ENCODE measurements at places on chromosomes 6 and 20.

- peak; percentile 33 for DNase-seq
Measured at GRCh38 chr6:144195671-144196270, 45.5 kb downstream of the STX11 start.

GRCh38 chr20:57231951-57232428 lies 34.5 kb downstream of the BMP7 start:
- DNase-seq = no peak

GRCh38 chr6:99810942-99811620 lies 182.9 kb downstream of the MCHR2 start:
- DNase-seq = no peak

- no peak for DNase-seq
Measured at GRCh38 chr20:53247468-53248103, 275.4 kb downstream of the TSHZ2 start.

DNA sequence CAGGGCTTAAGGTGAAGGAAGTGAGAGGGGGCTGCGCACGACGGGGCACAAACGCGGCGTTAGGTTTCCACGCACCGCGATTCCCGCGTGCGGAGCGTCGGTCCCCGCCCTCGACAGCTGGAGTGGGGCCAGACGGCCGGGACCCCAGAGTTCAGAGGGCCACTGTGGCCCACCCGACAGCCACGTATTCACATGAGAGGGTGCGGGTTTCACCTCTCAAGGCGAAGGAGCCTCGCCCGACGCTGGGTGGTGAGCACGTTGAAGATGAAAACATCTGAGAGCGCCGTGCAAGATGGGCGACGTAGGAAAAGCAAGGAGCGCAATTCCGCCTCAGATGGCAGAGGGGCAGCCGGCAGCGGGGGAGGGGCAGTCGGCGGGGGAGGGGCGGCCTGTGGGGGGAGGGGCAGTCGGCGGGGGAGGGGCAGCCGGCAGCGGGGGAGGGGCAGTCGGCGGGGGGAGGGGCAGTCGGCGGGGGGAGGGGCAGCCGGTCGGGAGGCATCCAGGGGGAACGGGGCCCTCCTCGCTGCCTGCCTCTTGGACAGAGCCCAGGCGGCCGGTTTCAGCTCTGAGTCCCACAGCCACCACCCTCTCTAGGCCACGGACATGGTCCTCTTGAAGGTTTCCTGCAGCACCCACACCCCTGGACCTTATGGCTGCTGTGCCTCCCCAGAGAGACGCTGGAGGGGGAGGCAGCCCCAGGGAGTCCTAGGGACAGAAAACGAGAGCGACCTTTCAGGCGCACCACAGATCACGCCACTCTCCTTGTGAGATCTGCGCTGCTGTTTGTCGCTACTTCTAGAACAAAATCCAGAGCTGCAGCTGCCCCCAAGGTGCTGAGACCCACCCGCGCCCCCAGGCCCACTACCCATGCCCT lies 113.7 kb downstream of the DLL1 start:
- DNase-seq = no peak

- DNase-seq = no peak
Measured at GRCh38 chr20:36063916-36064657, 90.5 kb upstream of the EPB41L1 start.

GRCh38 chr6:100808638-100809275 lies 72.4 kb downstream of the ASCC3 start:
- DNase-seq = peak; percentile 19

GRCh38 chr20:37764333-37764935 lies 70.6 kb downstream of the CTNNBL1 start:
- DNase-seq = no peak

DNA sequence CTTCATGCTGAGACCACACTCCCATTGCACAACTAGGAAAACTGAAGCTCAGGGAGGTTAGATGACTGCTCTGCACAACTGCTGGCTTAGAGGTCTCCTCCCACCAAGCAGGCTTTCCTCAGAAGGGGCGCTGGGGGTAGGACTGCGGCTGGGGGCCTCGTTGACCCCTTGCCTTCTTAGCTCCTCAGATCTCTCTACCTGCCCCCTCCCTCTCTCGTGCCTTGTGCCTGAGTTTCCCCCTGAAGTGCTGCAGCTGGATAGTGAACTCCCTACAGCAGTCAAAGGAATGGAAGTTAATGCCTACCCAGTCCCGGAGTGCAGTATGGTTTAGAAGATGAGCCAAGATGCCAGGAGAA lies 149.8 kb downstream of the GRM4 start:
- peak; percentile 12 for DNase-seq

- DNase-seq = no peak
Measured at GRCh38 chr6:74434171-74434570, 738.2 kb downstream of the CD109 start.

DNA sequence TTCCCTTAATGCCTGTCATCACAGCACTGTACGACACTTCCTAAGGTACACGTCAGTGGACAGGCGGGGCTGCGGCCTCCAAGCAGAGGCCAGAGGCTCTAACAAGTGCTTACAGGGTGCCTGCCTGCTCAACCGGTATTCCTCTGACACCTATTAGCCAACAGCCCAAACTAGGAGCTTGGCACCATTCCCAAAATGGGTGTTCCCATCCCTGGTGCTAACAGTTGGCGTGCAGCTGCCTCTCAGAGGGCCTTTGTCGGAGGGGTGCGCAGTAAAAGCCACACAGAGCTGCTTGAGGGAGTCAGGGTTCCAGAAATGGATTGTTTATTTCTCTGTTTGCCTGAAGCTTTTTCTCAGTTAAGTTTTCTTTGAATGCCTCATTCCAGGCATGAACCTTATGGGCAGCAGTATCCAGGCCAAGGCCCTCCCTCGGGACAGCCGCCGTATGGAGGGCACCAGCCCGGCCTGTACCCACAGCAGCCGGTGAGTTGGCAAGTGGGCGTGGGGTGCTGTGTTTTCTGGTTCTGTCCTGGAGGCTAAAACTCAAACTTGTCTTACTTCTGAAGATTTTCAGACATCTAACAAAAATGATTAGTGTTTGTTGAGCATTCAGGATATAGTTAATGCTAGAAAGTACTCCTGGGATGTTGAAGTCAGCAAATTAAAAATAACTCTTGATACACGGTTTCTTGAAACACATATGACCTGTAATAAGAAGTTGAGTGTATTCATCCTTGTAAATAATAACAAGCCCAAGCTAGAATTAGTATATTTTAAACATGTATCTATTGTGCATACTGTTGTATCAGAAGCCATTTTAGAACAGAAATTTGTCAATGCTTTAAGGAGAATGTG lies 124.7 kb downstream of the TMEM242 start:
- DNase-seq = peak; percentile 24

GRCh38 chr6:124943658-124944057 lies 18.6 kb upstream of the RNF217 start:
- no peak for DNase-seq

DNA sequence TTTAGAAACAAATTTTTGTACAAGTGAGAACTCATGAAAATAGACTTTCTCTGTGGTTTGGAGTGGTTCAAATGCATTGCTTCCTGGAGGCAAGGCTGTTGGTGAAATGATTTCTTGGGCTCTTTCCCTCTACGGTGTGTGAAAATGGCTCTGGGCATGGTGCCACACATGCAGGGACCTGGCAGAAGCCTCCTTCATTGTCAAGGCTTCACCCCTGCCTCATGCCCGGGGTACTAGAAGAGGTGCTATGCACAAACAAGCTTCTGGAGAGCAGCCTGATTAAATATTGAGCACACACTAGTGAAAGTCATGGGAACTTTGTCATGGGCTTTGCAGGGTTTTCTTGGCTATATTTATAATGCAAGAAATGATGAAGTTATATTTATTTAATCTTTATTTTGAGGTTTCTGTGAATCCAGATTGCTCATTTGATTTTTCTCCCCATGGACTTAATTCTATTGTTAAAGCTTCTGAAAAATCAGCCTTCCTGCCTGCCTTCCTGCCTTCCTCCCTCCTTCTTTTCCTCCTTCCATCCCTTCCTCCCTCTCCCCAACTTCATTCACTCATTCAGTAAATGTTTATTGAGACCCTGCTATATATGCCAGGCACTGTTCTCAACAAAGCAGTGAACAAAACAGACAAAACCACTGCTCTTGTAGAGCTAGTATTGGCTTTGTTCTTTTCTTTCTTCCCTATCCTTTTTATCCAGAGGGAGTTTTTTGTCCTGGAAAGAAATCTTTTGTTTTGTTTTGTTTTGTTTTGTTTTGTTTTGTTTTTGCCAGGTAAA lies 21.0 kb downstream of the C6orf89 start:
- no peak for DNase-seq

- peak; percentile 56 for DNase-seq
Measured at GRCh38 chr6:6654599-6655575, 66.4 kb downstream of the LY86 start.

- no peak for DNase-seq
Measured at GRCh38 chr6:18471232-18471964, 84.2 kb downstream of the RNF144B start.

DNA sequence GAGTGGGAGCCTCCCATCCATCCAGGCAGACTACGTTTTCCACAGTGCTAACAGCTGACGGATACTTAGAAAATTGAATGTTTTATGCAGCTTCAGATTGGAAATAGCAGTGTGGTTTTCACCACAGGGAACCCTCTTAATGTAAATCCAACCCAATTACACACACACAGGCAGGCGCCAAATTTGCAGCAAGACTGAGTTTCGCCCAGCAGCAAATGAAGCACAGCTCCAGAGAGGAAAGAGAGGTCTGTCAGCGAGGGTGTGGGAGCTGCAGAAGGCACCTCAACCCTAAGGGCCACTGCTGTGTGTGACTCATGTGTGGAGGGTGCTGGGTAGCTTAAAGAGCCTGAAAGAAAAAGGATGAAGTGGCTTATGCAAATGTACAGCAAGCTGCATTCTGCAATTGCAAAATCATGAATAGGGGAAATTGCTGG lies 365.7 kb downstream of the MAFB start:
- DNase-seq = no peak

DNA sequence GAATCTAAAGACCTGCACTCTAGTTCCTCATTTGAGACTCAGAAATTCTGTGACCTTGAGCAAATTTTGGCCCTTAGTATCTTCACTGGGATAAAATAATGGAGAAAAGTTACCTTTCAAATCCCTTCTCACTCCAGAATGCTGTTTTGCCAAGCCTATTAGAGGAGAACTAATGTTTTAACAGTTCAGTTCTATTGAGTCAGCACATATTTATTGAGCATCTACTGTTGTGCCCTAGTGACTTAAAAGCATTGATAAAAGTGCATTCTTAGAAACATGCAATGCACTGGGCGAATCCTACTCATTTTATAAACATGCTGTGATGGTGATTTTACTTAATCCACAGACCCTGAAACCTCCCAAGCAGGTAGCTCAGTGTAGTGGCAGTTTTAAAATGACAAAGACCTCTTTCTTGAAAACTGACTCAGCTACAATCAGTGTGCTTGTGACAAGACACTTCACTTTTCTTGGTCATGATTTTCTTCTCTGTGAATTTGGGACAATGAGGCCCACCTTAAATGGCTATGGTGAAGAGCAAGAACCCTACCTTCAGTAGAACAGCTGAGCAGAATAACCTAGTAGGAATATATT lies 312.0 kb downstream of the ALDH8A1 start:
- no peak for DNase-seq

DNA sequence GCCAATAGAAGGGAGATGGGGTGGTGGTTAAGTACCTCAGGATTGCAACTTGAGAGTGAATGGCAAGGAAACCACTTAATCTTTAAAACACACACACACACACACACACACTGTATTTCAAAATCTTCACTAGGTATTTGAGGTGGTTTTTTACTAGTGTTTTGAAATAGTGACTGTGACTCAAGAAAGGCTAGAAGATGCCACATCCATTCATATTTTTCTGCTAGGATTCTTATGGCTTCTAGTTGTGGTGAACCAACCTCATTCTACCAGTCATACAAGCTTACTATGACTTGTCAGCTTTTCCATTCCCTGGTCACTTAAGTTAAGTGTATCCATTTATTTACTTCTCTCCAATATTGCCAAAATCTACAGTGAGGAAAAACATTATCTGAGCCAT lies 519.4 kb upstream of the JAG1 start:
- peak; percentile 77 for DNase-seq

DNA sequence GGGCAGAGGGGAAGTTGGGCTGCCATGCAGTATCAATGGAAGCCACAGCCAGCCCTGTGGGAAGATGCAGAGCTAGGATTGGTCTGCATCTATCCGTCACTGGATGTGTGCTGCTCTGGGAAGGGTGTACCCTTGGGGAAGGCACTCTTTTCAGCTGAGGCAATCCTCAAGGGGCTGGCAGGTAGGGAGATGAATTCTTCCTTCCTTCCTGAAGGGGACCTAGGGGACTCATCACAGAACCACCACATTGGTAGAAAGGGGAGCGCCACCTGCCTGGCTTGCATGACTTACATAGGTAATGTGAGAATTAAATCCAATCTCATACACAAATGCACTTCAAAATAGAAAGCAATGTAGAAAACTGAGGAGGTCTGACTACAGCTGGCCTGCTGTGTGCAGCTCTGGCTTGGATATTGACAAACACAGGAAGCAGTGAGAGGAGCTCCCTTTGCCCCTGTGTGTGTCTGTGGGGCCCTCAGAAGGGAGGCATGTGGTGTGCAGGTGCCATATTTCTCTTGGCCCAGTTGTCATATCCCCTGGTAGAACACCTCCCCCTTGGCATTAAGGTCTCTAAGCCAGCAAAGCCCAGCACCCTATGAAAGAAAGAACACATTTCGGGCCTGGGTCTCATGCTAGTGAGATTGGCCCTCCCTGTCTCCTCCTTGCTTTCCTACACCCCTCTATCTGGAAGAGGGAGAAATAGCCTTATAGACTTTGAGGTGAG lies 260.3 kb upstream of the MOCS1 start:
- no peak for DNase-seq

DNA sequence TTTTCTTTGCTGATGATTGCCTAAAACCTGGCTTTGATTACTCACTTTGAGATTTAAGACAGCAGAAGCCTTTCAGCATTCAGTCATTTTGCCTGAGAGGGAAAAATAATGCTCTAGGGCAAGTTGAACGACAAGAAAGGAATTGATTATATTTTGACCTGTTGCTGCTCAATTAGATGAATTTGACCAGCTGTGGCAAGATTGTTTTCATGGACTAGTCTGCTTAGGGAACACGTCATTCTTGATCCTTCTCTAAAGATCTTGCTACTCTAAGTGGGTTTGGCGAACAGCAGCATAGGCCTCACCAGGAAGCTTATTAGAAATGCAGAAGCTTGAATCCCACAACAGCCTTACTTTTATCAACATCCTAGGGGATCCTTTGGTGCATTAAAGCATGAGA lies 59.7 kb upstream of the PHACTR1 start:
- peak; percentile 56 for DNase-seq
